T follicular helper cell (primary cell): ENCODE measurements at places on chromosomes 6 and 20.

DNA sequence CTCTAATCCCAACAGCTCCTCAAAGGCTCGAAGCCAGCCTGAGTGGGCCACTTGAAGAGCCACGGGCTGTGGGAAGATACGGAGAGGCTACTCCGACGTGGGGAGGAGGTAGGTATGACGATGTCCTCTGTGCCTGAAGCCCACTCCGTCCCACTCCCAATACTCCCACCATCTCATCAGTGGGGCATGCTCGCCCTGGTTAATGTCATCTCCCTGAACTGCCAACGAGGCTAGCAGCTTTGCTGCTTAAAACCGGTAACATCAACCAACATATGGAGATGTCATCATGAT is 11.1 kb downstream of the NRN1 start:
- no peak for DNase-seq

GRCh38 chr20:32470025-32470861 is 112.1 kb downstream of the ASXL1 start:
- DNase-seq = no peak

DNA sequence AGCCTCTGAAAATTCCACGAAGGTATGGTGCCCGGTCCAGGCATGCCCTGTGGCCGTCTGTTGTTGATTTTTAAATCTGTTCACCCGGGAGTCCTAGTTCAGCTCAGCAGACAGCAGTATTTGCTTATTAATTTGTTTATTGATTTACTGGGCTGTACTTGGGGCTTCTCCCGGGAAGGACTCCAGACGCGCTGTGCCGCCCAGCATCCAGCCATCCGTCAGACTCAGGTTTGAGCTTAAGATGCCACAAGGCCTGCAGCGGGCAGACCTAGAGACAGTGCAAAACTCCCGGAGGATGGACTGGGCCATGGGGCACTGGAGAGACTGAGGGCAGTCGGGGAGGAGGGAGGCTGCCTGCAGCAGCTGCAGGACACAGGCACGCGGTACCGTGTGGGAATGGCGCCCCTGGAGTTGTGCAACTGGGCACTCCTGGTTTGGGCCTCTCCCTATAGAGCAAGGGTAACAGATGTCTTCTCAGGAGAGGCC is 17.3 kb upstream of the CCDC167 start:
- DNase-seq = no peak

- DNase-seq = peak; percentile 32
These were observed 31.6 kb upstream of the NOTCH4 start for GRCh38 chr6:32255199-32256153.

- DNase-seq = no peak
These were observed 9.4 kb upstream of the HDDC2 start for GRCh38 chr6:125310994-125311649.

GRCh38 chr6:14765106-14765505 is 480.8 kb upstream of the JARID2 start:
- DNase-seq = no peak

GRCh38 chr6:33895296-33895695 is 91.5 kb upstream of the MLN start:
- no peak for DNase-seq

GRCh38 chr20:63090682-63091571 is 84.2 kb upstream of the BHLHE23 start:
- no peak for DNase-seq

DNA sequence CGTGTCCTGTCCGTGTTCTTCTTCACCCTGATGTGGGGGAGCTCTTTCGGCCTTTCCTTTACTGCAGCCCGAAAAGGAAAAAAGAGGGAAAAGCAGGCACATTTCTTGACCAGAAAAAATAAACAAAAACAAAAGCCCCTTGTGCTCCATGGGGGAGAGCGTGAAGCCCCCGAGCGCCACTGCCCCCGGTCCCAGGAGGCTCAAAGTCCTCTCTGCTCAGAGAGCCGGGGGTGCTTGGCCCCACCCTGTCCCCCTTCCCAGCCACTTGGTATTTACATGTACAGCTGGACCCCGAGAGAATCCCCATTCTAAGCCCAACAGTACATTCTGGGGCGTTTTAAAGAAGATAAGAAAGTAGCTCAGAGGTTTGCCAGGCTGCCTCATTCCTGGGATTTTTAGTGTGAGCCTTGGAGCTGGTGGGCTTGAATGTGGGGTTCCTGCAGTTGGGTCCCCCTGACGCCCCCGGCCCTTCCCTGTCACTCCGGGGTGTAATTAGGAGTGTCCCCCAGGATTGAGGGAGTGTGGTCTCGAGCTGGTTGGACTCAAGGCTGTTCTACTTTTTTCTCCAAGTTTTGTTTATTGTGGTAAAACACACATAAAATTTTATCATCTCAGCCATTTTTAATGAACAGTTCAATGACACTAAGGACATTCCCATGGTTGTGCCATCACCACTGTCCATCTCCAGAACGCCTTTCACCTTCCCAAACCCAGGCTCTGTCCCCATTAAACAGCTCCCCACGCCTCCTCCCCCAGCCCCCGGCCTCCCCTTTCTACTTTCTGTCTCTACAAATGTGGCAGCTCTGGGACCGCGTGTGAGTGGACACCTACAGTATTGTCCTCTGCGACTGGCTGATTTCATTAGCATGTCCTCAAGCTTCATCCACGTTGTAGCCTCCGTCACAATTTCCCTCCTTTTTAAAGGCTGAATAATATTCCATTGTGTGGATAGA is 55.7 kb upstream of the BHLHE23 start:
- DNase-seq = no peak

DNA sequence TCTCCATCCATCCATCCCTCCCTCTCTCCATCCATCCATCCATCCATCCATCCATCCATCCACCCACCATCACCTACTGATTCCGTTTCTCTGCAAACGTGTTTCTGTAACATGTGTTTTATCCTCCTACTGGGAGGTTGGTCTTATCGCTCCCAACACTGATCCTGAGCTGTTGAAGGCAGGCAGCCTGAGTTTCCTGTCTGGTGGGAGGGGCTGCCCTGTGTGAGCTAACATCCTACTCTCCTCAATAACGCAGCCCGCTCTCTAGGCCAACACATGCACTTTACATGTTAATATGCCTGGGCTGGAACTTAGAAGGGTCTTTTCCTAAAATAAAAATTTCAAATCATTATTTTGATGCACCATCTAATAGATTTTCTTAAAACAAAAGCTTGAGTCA is 126.5 kb downstream of the WDR27 start:
- no peak for DNase-seq

- DNase-seq = no peak
These were observed 9.4 kb upstream of the SLC4A11 start for GRCh38 chr20:3248167-3248992.

- no peak for DNase-seq
These were observed 4.0 kb upstream of the VSX1 start for GRCh38 chr20:25085756-25086495.

DNA sequence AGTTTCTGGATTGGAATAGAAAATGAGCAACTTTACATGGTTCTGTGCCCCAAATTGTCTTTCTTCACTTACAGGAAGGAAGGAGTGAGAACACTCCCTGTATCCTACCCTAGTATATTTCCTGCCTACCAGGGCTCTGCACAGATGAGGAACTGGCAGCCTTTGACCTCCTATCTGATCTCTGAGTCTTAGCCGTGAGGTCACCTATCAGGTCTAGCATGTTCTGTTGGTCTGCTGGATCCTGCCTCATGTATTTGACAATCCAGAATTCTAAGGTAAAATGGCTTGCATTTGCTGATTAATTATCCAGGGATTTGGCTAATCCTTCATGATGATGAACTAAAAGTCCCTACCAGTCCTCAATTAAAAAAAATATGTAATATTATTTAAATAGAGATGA is 35.0 kb upstream of the TRAM2 start:
- no peak for DNase-seq

DNA sequence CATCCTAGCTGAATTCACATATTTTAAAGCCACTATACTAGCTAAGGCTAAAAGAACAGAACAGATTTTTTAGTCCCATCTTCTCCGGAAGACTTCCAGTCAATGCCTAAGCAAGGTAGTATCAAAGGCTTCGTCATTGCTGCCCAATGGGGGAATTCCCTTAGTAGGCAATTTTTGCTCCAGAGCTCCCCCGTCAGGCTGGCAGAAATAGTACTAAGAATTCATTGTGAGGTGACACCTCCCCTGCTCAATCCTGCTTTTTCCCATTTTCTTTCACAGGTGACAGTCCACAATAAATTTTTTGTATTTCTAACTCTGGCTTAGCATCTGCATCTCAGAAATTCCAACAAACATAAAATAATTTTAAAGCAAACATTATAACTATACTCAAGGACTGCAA is 52.8 kb upstream of the SRSF6 start:
- no peak for DNase-seq

DNA sequence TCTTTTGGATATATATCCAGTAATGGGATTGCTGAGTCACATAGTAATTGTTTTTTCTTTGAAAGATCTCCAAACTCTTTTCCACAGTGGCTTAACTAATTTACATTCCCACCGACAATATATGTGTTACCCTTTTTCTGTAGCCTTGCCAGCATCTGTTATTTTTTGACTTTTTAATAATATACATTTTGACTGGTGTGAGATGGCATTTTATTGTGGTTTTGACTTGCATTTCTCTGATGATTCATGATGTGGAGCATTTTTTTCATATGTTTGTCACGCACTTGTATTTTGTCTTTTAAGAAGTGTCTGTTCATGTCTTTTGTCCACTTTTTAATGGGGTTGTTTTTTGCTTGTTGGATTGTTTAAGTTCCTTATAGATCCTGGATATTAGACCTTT is 58.9 kb upstream of the OPRM1 start:
- DNase-seq = no peak

DNA sequence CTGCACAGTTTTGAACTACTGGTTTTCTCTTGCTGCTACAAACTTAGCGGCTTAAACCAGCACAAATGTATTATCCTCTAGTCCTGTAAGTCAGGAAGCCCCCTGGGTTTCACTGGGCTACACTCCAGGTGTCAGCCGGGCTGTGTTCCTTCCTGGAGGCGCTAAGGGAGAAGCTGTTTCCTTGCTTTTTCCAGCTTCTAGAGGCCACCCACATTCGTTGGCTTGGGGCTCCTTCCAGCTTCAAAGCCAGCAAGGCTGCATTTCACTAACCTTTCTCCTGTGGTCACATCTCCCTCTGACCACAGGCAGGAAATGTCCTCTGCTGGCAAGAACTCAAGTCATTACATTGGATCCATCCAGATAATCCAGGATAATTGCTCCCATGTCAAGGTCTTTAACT is 350.6 kb upstream of the PLCB4 start:
- DNase-seq = no peak

DNA sequence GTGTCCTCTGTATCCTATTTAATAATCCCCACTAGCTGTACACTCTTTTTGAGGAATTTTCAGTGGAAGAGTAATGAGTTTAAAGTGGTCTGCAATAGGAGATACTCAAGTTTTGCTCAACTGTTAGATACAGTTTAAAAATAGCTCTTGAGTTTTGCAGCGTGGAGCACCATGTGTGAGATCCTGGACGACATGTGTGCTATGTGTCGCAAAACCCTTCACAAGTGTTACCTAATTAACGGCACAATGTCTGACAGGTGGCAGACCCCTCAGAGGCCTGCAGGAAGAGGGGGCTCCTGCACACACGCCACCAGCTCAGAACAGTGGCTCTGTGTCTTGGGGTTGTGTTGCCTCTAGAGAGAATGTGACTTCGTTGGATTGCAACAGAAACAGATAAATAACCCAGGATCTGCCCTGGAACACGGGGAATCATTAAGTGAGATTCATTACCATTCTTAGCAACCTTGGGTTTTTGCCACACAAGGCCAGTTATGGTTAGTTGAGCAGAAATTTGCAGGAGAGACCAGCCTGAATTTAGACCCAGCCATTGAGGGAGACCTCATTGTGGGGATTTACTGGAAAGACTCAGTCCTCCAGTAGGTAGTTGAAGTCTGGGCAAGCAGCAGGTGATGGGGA is 73.8 kb downstream of the SASH1 start:
- no peak for DNase-seq

- no peak for DNase-seq
These were observed 45.7 kb downstream of the HS3ST5 start for GRCh38 chr6:114297135-114297534.

- no peak for DNase-seq
These were observed 86.3 kb downstream of the NUS1 start for GRCh38 chr6:117761610-117762009.

GRCh38 chr6:41236276-41236675 is 8.1 kb downstream of the TREML4 start:
- no peak for DNase-seq

DNA sequence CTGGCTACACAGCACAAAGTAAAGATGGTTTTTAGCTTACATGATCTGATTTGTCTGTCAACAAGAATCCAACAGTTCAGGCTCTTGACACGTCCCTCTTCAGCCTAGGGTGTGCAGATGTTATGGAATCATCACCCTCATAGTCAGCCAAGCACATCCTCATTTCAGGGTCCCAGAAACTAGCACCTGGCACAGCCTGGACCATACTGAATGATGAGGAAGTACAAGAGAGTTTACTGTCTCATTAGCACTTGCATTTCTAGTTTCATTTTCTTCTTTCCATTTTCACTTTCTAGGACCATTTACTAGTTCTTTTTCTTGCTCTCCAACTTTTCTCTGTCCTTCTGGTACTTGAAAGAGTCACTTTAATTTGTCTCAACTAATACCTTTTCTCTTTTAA is 6.5 kb downstream of the RIPOR2 start:
- DNase-seq = no peak

DNA sequence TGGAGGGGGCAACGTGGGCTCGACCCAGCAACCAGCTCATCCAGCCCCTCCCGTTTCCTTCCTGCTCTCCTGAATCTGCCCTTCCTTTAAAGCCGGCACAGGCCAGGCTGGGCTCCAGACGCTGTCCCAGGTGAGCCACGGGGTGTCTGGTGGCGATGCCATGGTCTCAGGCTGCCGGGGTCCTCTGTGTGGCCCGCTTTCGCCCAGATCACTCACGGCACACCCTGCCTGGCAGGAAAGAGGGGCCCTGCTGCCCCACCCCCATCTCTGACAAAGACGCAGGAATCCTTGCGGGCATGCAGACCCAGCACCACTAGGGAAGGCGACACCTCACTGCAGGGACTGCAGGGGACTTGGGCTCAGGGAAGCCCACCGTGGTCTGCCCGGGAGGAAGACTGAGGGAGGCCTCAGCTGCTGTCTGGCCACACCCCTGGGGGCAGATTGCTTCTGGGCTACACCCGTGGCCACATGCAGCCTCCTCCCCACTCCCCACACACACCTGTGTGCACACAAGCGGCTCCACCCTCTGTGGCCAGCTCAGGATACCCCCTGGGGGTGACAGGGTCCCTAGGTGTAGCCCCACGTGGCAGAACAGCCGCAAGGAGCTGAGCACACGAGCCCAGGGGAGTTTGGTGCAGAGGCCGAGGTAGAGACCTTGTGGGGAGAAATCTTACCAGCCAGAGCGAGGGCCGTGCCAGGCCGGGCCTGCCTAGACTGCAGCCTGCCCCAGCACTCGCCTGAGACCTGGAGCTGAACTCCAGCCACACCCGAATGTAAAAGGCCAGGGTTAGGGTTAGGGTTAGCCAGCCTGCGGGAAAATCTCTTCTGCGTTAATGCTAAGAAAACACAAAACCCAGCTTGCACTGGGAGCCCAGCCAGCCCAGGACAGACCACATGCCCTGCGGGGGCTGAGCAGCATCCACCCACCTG is 104.6 kb downstream of the DLL1 start:
- DNase-seq = no peak
